Fibroblast of skin of back (primary cell): ENCODE measurements at places on chromosomes 5 and 9.

- peak; percentile 20 for DNase-seq
Observed at GRCh38 chr5:81971111-81971711, 612 bp upstream of the ATG10 start.

- DNase-seq: no peak
Observed at GRCh38 chr5:36724467-36725332, 118.3 kb downstream of the SLC1A3 start.

GRCh38 chr5:174030286-174030685 is 15.2 kb upstream of the NSG2 start:
- DNase-seq: no peak

GRCh38 chr5:125232779-125233230 is 486.4 kb upstream of the ZNF608 start:
- DNase-seq: peak; percentile 42

- DNase-seq: no peak
Observed at GRCh38 chr5:112372543-112372942, 46.5 kb downstream of the EPB41L4A start.

DNA sequence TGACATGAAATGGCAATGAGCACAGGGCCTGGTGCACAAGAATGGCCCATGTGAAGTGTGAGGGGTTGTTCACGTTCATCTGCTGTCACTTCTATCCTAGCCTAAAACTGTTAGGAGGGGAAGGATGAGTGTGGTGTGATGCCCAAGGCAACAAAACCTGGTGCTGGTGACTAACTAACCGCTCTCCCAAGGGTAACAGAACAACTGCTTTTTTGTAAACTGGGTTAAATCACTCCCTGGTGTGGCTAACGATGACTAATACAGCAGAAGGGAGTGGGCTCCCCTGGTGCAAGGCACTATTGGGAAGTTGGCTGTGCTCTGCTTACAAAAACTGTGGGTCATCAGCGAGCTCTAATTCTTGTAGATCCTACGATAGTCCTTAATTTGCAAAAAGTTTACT is 103.2 kb upstream of the VCAN start:
- DNase-seq: peak; percentile 85

DNA sequence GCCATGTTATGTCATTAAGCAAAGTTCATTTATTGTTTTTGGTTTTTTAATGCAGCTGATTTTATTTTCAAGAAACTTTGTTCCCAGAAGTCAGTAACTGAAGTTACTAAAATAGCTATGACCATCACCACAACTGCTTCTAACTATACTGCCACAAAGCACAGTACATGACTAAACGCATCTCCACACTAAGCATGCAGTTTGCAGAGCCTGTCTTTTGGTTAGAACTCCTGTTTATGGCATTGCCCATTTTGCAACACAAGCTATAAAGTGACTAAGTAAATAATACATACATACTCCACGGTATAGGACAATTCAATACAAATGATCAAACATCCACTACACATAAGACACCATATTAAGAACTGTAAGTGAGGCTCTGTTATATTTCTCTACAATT is 109.7 kb downstream of the MLLT3 start:
- DNase-seq: no peak

GRCh38 chr9:72441848-72442607 is 77.0 kb upstream of the ZFAND5 start:
- peak; percentile 94 for DNase-seq

GRCh38 chr5:90297045-90297764 is 112.4 kb downstream of the CETN3 start:
- DNase-seq: no peak

- DNase-seq: no peak
Observed at GRCh38 chr9:110599468-110599867, 19.9 kb upstream of the SVEP1 start.

- DNase-seq: no peak
Observed at GRCh38 chr9:121684381-121685145, 33.1 kb downstream of the DAB2IP start.

GRCh38 chr9:35415402-35416097 is 74.4 kb upstream of the RUSC2 start:
- no peak for DNase-seq

DNA sequence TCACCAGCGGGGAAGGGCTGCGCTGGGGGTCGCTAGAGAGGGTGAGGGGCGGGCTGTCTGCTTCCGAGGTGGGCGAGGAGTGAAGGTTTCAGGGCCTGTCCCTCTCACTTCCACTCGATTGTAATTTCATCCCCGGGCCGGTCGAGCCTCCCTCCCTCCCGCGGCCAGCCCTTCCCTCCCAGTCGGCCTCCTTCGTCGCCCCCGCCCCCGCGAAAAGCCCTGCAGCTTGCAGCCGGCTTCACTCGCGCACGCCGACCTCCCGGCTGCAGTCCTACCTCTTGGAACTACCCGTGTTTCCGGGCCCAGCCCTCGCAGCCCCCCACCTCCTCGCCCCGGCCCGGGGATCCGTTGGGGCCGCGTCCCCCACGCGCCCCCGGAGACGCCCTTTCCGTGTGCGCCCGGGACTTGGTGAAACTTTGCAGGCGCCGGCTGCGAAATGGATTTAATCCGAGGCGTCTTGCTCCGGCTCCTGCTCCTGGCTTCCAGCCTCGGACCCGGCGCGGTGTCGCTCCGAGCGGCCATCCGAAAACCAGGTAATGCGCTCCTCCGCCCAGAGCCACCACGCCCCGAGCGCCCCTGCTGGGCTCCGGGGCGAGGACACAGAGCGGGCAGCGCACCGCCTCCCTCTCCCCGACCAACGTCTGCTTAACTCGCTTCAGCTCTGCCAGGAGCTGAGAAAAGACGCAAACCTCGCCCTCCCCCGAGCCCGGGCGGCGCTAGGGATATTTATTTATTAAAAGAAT is at the start of gene EGFLAM:
TSS of gene EGFLAM (plus strand) at position 241 of the 743 bp plus-strand sequence. CDS start at position 437, 196 bp downstream.
- DNase-seq: peak; percentile 13

DNA sequence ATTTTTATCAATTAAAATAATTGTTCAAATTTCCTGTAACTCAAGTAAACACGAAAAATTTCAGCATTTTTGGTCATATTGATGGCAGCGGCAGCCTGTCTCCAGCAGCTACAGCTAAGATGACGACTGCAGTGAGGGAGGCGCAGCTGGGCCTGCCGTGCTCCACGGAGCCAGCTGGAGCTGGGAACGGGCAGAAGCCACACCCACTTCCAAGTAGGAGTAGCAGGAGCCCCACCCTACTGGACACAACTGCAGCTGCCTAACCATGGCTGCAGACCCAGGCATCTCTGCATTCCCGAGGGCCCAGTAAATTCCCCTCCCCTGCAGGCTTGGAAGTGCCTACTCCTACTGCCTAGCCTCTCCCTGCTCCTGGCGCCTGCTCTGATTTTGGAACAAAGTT is 2031.7 kb downstream of the EFNA5 start:
- no peak for DNase-seq

DNA sequence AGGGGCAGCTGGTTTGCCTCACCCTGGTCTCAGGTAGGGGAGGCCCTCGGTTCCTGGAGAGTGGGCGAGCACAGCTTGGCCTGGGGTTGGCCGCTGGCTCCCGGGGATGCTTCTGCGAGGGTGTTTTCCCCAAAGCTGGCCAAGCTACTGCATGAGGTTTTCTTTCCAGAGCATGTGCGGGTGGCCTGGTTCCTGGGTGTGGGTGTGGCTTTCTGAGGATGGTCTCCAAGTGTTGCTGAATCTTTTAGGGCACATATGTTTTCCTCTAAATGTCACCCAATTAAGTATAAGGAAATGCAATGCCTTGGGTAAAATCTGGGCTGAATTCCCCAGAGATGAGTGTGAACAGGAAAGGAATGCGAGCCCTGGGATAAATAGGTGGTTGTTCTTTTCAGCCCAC is 115.8 kb upstream of the ICE1 start:
- peak; percentile 85 for DNase-seq

- DNase-seq: peak; percentile 73
Observed at GRCh38 chr9:126781186-126782052, 23.4 kb upstream of the ZBTB43 start.

DNA sequence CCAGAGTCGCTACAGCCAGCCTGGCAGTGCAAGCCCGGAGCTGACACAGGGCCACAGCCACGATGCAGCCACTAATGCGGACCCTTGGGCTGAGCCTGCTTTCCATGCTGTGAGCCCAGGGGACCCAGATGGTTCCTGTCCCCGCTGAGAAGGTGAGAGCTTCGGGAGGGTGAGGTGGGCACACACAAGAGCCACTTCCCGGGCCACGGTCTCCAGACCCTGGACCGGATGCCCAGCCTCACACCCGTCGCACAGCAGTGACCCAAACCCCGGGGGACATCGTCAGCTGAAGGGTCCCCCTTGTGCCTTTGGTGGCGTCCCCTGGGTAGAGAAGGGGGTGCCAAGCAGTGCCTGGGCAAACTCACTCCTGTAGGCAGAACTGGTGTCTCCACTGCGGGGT is 13.4 kb downstream of the PAEP start:
- no peak for DNase-seq

GRCh38 chr9:99040251-99040900 is 64.5 kb upstream of the TGFBR1 start:
- DNase-seq: peak; percentile 36

DNA sequence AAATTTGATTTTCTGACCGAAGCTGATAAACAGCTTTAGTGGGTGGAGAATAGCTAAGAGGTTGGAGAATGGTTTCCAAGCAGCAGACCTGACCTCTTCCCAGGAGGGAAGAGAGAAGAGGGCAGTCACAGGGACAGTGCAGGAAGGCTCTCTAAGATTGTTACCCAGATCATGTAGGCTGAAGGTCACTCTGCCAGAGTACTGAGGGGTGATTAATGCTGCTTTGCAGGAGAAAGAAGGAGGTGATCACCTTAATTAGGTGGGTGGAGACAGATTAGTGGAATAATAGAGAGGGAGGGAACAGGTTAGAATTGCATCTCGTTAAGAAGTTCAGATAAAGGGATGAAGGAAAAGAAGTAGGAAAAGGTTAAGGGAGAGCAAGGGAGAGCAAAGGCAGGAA is 440.5 kb downstream of the BRINP1 start:
- no peak for DNase-seq

GRCh38 chr9:32877639-32878217 is 94.4 kb downstream of the TMEM215 start:
- DNase-seq: no peak

- DNase-seq: peak; percentile 40
Observed at GRCh38 chr5:167565189-167565954, 726.1 kb upstream of the WWC1 start.

- peak; percentile 63 for DNase-seq
Observed at GRCh38 chr9:2859776-2860379, 16.0 kb upstream of the PUM3 start.

- DNase-seq: no peak
Observed at GRCh38 chr5:169429044-169429443, 128.1 kb upstream of the SLIT3 start.

GRCh38 chr9:126502417-126503332 is 111.1 kb upstream of the LMX1B start:
- no peak for DNase-seq

DNA sequence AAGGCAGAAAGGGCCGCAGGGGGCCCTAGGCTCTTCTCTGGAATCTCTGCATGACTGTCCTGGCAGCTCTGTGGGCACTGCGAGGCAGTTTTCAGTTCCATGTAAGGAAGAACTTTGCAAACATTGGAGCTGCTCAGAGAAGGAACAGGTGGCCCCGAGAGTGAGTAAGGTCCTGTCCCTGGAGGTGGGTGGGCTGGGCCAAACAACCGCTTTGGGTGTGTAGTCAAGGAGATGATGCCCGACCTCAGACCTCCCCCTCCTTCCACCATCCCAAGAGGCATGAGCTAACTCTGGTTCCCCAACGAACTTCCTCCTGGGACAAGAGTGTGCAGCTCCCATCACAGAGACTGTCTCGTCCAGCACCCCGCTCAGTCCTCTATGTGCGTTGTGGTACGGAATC is 20.5 kb downstream of the CSF1R start:
- peak; percentile 95 for DNase-seq

- DNase-seq: peak; percentile 7
Observed at GRCh38 chr5:116573702-116574366, 789 bp downstream of the SEMA6A start.

GRCh38 chr9:118023644-118024043 is 319.4 kb downstream of the TLR4 start:
- DNase-seq: no peak

DNA sequence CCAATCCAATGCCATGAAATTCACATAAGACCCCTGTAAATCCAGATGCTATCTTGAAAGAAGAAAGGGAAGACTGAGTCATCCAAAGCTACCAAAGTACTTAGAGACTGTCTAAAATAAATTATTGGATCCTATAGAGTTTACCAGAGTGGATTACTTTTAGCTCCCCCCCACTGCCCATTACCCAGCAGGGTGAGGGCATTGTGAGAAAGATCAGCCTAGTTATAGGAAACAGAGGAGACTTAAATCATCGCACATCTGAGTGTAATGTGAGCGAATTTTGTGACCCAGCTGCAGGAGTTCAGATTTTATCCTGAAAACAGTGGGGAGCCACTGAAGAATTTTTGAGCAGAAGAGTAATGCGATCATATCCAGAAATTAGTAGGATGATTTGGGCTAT is 1.6 kb upstream of the ENHO start:
- no peak for DNase-seq

DNA sequence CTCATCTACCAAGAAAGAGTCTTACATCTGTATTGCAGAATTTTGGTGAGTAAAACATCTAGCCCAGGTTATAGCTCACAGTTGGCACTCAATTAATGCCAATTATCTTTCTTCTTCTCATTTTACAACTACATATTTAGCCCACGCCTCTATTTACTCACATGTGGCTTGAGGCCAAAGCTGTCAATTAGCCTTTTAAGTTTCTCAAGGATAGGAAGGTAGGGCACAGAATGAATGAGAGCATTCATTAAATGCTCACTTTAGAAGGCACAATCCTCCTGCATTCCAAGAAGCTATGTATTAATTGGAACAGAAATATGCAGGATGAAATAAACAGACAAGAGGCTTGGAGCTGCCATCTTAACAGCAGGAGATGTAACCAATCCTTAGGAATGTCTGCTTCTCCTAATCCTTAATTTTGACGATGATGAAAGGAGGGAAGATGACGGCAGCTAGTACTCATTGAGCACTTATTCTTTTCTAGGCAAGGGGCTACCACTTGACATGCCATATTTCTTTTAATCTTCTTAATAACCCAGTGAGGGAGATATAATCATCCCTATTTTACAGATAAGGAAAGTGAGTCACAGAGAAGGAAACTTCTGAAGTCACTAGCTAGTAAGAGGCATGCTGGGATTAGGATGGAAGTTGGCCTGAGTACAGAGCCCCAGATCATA is 30.8 kb upstream of the PANK3 start:
- DNase-seq: peak; percentile 8

DNA sequence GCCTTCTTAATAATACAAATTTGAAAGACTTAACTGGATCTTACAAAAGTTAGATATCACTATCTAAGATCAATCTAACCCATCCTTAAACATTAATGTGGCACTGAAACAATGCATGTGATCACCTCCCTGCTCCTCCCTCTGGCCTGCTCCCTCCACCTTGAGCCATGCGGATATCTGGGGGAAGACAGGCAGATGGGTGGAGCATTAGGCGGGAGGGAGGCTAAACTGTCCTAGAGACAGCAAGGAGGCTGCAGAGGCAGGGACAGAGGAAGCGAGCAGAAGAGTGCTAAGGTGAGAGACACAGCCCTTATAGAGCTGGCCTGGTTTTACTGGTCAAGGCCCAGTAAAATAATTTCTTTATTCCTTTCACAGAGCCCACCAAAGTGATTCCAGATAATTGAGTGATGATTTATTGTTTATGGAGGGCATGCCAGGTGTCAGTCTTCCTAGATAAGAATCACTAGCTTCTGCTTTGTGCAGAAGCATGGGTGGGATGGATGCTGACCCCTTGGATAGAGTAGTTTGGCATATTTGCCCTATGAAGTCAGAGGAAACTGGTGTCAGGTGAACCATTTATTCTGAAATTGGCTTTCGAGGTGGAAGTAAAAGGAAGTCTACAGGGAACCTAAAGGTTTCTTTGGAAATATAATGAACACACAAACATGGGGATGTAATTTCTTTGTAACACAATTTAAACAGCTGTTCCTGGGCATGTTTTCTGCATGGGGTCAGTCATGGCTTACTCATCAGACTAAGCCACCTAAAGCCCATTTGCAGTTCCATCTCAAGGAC is 188.3 kb downstream of the GNAQ start:
- no peak for DNase-seq
